Hematopoietic multipotent progenitor cell (in vitro differentiated cells): ENCODE measurements at places on chromosomes 6 and 20.

DNA sequence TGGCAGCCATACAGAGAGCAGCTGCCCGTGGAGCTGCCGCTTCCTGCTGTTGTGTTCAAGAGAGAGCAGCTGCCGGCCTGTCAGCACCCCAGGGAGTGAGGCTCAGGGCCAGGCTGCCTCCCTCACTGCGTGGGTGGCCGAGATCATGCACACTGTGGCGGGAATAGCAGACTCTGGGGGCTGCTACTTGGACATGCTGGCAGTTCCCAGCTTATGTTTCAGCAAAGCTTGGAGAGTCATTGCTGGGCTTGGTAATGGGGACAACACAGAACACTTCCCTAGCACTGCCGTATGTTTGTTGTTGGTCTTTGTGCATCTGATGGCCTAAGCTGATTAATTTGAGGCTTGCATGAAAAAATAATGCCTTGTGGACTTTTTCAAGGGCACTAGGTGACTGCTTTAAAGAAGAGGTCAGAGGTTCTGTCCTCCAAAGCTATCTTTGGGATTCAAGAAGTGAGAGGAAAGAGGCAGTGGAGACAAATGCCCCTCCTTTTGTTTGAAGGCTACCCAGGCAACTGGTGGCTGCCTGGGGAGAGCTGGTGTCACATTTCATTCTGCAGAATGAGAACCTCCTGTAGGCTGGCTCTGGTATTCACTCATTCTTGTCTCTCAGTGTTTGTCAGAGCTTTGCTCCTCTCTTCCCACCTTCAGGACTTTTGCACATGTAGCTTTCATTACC is 18.8 kb downstream of the MRAP2 start:
- no peak for DNase-seq

- no peak for DNase-seq
Measured at GRCh38 chr6:161649068-161649467, 375.2 kb upstream of the AGPAT4 start.

- no peak for DNase-seq
Measured at GRCh38 chr20:60518022-60518421, 559.8 kb downstream of the CDH26 start.

DNA sequence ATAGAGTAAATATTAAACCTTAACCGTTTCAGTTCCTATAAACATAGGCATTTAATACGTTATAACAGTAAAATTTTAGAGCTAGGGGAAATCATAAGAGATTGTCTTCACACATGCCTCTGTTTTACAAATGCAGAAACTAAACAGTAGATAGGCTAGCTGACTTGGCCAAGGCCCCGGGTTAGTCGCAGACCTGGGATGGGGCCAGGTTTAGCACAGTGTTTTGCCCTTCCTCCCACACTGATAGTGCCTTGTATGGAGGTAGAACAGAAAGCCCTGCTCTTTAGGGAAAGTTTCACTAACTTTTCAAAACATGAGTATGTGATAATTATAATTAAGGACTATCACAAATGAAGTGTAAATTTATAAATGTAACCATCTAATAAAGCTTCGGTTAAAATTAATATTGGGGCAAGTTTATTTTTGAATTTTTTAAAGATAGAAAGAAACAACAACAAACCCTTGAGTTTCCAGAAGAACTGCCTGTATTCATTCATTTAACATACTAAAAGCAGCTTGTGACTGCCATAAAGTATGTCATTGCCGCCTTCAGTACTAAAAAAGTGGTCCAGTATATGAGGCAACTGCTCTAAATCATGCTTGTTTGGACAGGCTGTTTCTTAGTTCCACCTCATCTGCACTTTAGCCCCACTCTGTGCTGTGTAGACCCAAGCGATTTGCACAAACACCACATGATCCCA is 62.5 kb upstream of the LOC128125822 start:
- DNase-seq: no peak

- DNase-seq: peak; percentile 27
Measured at GRCh38 chr6:56005426-56005825, 130.0 kb upstream of the BMP5 start.

- peak; percentile 23 for DNase-seq
Measured at GRCh38 chr6:52049252-52050050, 38.0 kb downstream of the PKHD1 start.

DNA sequence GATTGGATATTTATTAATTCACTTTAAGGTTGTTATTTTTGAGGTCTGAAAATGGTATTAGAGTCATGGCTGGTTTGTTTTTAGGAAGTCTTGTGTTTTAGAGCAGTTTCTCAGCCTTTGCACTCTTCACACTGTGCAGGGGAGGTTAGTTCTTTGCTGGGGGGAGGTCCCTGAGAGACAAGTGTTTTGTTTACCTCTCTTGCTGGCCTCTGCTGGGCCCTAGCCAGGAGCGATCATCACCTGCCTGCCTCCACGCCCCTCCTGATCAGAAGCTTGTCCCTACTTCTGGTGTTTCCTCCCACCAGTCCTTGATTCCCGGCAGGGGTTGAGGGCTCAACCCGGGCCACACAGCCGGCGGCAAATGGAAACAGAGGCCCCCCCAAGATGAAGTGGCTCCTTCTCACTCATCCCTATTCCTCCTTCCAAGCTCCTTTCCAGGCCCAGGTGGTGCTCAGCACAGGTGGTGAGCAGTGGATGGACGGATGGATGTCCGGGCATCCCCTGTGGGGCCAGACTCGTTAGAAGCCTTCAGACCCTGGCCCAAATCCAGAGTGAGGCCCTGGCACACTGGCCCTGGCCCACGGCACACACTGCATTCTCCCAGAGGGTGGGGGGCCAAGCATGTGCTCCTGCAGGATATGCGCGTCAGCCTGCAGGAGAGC is 51.3 kb downstream of the GRM4 start:
- DNase-seq: no peak

DNA sequence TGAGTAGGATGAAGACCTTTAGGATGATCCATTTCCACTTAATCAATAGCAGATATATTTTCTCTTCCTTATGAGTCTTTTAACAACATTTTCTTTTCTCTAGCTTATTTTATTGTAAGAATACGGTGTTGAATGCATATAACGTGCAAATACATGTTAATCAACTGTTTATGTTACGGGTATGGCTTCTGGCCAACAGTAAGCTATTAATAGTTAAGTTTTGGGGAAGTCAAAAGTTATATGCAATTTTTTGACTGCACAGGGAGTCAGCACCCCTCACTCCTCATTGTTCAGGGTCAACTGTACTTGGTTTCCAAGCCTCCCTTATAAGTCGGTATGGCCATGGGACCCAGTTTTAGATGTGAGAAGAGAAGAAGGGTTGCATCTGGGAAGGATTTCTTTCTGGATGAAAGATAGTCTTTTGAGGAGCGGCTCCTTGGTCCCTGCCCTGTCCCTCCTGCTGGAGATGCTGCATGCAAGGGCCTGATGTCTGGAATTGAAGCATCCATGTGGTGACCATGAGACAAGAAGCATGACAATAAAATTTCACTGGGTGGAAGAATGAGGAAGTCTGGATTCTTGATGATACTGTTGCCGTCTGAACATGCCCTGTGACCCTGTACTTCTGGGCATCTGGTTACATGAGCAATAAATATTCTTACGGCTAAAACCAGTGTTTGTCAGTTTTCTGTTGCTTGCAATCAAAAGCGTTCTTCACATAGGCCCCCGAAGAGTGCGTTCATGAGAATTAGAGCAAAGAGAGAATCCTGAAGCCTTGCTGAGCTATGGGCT is 194.7 kb upstream of the PMEPA1 start:
- DNase-seq: peak; percentile 29

DNA sequence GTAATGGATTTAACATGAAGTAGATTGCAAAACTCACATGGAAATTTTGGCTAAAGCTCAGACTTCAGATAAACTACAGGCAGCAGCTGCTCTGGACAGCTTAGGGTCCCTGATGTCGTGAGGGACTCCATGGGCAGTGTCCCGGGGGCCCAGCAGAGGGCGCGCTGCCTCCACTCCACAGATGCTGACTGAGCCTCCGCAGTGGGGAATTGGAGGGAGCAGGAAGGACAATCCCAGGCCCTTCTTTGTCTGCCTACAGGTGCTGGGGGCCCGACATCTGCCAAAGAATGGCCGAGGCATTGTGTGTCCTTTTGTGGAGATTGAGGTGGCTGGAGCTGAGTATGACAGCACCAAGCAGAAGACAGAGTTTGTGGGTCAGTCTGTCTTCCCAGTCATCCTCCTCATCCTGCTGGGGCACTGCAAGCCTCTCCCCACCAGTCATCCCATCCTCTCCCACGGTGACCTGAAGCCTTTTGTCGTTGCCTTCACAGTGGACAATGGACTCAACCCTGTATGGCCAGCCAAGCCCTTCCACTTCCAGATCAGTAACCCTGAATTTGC is 35.9 kb downstream of the PLCG1 start:
- peak; percentile 25 for DNase-seq

GRCh38 chr20:36084897-36085613 is 69.5 kb upstream of the EPB41L1 start:
- DNase-seq: no peak

DNA sequence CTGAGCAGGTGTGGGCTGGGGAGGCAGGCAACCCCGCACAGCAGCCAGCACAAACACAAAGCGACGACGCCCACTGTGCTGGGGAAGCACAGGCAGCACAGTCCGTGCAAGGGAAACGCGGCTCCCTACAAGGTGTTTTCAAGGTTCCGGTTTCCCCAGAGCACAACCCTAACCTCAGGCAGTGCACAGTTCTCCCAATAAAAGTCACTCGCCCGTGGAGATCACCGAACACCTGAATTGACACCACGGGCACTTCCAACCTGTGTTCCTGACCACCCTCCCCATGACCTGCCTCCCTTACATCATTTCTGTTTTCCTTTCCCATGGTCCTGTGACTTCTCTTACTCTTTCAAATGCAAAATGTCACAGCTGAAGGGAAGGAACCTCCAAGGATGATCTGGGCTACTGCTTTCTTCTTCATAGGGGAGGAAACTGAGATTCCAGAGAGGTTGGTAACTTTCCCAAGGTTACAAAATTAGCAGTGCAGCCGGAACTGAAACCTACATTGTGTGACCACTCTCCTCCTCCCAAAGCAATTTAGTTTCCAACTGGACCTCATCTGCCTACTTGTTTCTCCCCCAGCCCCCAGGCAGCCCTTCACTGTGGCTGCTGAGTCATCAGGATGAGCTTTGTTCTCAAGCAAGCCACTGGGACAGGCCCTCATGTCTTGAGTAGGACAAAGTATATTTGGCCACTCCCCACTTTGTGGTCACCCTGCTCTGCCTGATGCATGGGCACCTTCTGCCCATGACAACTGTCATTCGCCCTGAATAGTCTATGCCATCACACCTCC is 125.3 kb downstream of the ATXN1 start:
- DNase-seq: no peak

DNA sequence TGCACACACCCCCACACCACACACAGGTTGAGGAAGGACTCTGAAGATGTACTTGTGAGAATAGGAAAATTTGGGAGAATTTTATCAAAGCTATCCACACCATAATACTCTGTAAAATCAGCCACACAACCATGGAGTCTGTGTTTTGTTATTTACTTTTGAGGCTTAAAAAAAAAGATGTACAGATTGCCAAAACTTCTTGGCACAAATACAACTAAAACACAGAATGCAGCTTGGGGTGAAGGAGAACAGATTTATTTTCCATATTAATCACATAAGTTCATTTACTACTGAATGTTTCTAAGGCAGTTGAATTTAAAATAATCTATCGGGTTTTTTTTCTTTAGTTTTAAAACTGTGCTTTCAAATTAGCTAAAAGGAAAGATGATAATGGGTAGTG is 32.8 kb upstream of the KCNQ5 start:
- DNase-seq: no peak

GRCh38 chr6:127939442-127940066 is 38.7 kb upstream of the THEMIS start:
- no peak for DNase-seq

- no peak for DNase-seq
Measured at GRCh38 chr6:93341900-93342613, 77.3 kb downstream of the EPHA7 start.

DNA sequence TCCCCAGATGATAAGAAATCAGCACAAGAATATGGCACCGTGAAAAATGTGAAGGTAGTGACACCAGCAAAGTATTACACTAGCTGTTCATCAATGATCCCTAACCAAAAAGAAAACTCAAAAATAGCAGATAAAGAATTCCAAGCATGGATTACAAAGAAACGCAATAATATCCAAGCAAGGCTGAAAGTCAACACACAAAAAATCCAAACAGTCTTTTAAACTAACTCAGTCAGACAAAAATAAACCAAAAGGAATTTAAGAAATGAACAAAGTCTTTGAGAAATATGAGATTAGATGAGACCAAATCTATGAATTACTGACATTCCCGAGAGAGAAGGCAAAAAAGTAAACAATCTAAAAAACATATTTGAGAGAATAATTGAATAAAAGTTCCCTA is 976.1 kb upstream of the MAP3K7 start:
- no peak for DNase-seq

- no peak for DNase-seq
Measured at GRCh38 chr6:101513181-101513580, 119.7 kb downstream of the GRIK2 start.

DNA sequence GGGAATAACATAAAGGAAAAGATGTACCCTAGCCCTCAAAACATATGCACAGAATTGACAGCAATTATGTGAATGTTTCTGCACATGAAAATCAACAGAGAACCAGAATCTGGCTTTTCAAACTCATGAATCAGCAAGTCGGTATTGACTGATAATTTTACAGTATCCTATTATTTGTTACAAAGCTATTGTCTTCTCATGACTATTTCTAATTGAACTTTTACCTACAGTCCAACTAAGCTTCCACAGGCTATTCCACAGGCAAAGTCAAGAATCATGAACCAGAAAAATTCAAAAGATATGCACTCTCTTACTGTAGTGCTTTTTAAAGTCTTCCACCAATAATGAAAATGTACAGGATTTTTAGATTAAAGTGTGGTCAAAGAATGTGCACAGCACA is 49.1 kb upstream of the DST start:
- no peak for DNase-seq

GRCh38 chr6:23441808-23442461 is 684.1 kb upstream of the NRSN1 start:
- no peak for DNase-seq

GRCh38 chr6:113997116-113997515 is 26.2 kb upstream of the HDAC2 start:
- DNase-seq: no peak

DNA sequence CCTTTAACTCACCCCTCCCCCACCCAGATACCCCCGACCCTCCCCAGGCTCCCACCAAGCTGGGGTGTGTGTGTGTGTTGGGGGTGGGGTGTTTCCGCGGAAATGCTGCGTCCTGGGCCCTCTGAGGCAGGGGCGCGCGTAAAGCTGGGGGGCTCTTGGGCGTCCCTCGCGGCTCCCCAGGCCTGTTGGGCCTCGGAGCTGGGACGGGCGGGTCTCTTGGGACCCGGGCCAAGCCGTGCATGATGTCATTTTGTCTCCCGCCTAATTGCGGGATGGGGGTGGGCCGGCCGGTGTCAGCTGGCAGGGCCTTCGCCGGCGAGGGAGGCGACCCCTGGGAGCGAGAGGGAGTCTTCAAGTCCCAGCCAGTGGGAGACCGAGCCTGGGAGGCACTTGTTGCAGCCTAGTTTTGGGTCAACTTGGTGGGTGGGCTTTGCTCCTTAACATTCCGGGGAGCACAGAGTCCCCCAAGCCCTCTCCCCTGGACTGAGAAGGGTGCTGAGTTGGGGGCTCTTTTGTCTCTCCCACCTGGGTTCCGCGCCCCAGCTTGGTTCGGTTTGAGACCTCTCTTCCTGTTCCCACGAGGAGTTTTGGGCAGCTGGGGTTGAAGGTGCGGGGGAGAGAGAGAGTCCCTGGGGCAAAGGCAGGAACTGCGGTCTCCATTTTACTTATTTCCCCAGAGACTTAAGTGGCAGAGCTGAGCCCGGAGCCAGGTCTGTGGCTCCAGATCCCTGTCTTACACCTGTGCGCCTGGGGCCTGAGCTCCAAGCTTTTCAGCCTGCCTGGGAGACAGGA is 623 bp downstream of the MYBL2 start:
- no peak for DNase-seq
